ENCODE measurements at places on chromosomes 1 and 21. TPM values are rescaled to one million over a fixed set of nuclear protein-coding genes. Genes with fewer than 3 reads are reported as not detected.

The SPRR2B gene
- not detected for total RNA-seq

The LINGO4 gene
- not detected for total RNA-seq

The C1QA gene
- total RNA-seq = 0.59 TPM

The LCE1C gene
- 0.77 TPM for total RNA-seq

The TMEM82 gene
- not detected for total RNA-seq

The PTPRU gene
- 1.5 TPM for total RNA-seq

The COL6A1 gene
- total RNA-seq = 1.3 TPM

The PRCC gene
- total RNA-seq = 87.5 TPM

The RNU1-1 gene
- total RNA-seq = 2,403 TPM

The LHX8 gene
- total RNA-seq = not detected

The ACOT11 gene
- 0.72 TPM for total RNA-seq

The GCSAML gene
- not detected for total RNA-seq

The CCDC27 gene
- total RNA-seq = not detected

The C1orf94 gene
- not detected for total RNA-seq

The NR1I3 gene
- total RNA-seq = not detected

The AMY1B gene
- total RNA-seq = not detected

The COL9A2 gene
- total RNA-seq = 48.8 TPM

The PUM1 gene
- total RNA-seq = 75.3 TPM

The LYSMD1 gene
- total RNA-seq = 8.0 TPM

The CHIA gene
- total RNA-seq = not detected

The NEXN gene
- total RNA-seq = 7.8 TPM

The TINAGL1 gene
- total RNA-seq = 0.40 TPM

The MXRA8 gene
- 0.54 TPM for total RNA-seq

The PTGFR gene
- total RNA-seq = not detected

The ECM1 gene
- total RNA-seq = 1.0 TPM

The DNAJC8 gene
- 109 TPM for total RNA-seq

The RGS5 gene
- total RNA-seq = 2.8 TPM

The ZBTB37 gene
- total RNA-seq = 5.7 TPM

The LDLRAD1 gene
- total RNA-seq = not detected

The HCRTR1 gene
- total RNA-seq = not detected

The GSTM2 gene
- total RNA-seq = 23.3 TPM

The SERPINC1 gene
- 0.61 TPM for total RNA-seq

The CYP2J2 gene
- total RNA-seq = 0.08 TPM

The CDKN2C gene
- total RNA-seq = 8.5 TPM

The DNASE2B gene
- total RNA-seq = not detected

The UBE2U gene
- not detected for total RNA-seq

The SLAMF8 gene
- total RNA-seq = 0.08 TPM

The ST6GALNAC5 gene
- not detected for total RNA-seq

The C2CD4D gene
- total RNA-seq = 0.67 TPM

The NT5C1A gene
- total RNA-seq = 0.61 TPM

The CD1B gene
- not detected for total RNA-seq

The MSH4 gene
- 0.15 TPM for total RNA-seq

The RPL5 gene
- total RNA-seq = 1,758 TPM

The S100A16 gene
- total RNA-seq = not detected

The PODN gene
- 0.11 TPM for total RNA-seq

The MLLT11 gene
- total RNA-seq = 7.0 TPM

The RHCE gene
- total RNA-seq = 0.18 TPM

The OR2L3 gene
- total RNA-seq = not detected

The PRR9 gene
- total RNA-seq = not detected

The RGS13 gene
- total RNA-seq = 0.23 TPM

The KIF14 gene
- 13.8 TPM for total RNA-seq
